ENCODE measurements at places on chromosomes 7 and 10.

DNA sequence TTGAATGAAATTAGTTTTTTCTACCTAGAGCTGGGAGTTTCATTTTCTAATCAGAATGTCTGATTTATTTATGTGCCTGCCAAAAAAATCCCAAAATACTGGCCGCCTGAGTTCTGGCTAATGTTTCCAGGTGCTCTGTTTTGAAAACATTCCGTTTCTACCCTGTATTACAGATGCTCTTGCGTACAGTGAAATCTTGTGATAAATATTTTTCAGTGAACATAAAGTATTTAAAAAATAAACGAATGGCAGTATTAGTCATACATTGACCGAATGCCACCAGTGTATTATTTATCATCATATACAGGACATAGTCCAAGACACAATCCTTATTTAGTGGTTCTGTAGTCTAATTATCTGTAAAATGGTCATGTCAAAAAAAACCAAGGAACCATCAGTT, 102.8 kb downstream of the KAT6B start:
- DNase-seq: peak; percentile 67

DNA sequence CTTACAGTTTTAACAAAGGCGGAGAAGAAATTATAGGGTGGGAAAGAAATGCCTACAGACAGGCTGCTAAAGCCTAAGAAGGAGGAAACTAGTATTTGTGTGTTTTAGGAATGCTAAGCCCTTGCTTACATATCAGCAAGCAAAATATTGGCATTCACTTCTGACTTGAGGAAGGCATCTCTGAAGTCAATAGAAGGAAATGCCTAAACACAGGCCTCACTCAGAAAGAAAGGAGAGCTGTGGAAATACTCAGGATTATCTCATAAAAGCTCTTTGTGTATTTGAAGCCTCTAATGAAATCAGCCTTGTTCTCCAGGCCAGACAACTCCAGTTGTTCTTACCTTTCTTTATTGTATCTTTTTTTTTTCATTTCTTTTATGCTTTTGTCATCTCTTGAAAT, 158.0 kb downstream of the AUTS2 start:
- DNase-seq: peak; percentile 29

GRCh38 chr10:91296471-91296870, 76.0 kb downstream of the PCGF5 start:
- peak; percentile 60 for DNase-seq

DNA sequence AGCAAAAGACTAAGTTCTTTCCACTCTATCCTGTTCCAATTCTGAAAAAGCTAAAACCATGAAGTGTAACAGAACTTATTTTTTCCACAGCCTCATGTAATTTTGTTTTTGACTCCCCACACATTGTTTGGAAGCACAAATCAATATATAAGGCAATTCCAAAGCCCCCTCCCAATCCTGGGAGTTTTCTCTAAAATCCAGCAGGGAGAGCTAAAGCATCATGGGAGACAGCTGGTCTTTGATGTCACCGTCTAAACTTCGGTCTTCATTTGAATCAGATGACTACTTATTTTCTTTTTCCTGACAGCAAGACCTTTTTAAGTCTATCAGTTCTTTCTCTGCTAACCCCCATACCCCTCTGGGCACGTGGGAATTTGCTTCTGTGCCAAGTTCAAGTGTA, 33.3 kb upstream of the PON1 start:
- peak; percentile 44 for DNase-seq

DNA sequence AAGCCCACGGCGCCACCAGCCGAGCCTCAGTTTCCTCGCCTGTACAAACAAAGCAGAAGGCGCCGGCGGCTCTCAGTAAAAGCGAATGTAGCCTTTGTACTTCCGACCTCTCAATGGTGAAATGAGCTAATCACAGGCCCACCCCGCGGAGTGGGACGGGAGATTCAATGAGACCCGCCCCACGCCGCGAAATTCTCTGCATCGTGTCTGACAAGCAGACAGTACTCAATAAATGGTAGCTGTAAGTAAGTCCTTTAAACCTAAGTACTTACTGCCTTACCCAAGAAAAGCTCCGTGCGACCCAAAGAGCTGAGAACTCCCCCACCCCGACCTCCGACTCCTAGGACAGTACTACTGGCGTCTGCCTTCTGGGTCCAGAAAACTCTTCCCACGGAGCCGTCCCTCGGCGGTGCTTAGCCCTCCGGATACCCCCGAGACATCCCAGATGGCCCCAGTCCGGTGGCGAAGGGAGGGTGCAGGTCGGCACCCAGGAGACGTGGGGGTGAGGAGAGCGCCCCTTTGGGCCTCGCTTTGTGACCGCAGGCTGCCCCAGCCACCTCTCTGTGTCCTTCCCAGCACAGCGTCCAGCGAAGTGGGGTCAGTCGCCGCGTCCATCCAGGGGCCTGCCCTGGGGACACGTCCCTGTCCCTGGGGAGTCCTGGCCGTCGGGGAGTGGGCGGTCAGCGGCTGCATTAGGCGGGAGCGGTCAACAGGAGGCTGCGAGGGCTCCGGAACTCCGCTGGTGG, 972 bp upstream of the CXCL12 start:
- no peak for DNase-seq

DNA sequence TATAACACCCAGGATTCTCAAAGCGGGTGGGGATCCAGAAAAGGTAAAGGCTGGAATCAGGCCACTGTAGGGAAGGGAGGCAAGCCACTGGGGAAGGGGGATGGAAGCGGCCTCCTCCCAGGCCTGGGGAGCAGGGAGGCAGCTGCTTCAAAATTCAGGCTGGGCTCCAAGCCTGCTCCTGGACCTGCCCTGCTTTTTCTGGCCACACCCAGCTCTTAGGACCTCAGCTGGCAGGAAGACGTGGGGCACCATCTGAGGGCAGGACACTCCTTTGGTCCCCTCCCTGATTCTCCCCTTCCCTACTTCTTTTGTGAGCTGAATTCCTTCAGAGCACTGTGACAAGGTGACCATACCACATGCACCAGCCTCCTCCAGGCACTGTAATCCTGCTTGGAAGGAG, 4.6 kb upstream of the LBX1 start:
- DNase-seq: no peak

All from choroid plexus epithelial cell (primary cell).